Right hindlimb (tissue), 1 donor: ENCODE measurements at places on chromosomes 5 and 9.
A peak's percentile ranks its signal among the peaks of the same experiment; 100 is the strongest.

GRCh38 chr5:172733131-172733973 is 37.6 kb downstream of the DUSP1 start:
- peak; percentile 92 for DNase-seq

- DNase-seq = no peak
Observed at GRCh38 chr5:96809921-96810320, 2.2 kb upstream of the ERAP1 start.

GRCh38 chr9:5953743-5954707 is 61.4 kb downstream of the RANBP6 start:
- no peak for DNase-seq

DNA sequence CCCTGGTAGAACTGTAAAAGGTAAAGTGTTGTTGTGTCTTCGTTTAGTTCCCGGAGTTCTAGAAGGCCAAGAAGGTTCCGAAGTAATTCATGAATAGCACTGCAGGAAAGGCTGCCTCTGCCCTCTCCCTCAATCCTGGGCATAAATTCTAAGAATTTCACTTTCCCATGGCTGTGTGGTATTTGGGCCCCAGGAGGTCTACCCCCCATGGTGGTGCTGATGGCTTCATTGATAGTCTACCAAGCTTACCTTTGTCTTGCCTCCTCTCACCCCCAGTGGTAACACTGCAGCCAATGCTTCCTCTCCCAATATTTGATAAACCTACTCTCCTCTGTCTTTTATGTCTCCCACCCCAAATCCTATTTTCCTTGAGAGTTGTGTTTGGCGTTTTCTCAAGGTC is 39.5 kb downstream of the ADAMTS16 start:
- DNase-seq = no peak

DNA sequence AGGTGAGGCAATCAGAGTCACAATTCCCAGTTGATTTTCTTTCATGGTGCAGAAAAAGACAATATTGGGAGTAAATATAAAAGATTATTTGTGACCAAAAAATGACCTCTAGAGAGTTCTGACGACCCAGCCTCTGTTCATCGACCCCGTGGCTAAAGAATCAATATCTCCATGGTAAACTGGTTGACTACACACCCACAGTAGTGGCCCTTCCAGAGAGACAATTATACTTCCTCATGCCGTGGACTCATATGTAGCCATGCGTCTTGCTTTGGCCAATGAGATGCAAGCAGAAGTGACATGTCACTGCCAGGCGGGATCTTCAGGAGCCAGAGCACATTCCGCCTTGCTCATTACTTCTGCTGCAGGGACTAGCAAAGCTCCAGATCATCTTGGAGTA is 163.3 kb upstream of the RAD23B start:
- DNase-seq = no peak

DNA sequence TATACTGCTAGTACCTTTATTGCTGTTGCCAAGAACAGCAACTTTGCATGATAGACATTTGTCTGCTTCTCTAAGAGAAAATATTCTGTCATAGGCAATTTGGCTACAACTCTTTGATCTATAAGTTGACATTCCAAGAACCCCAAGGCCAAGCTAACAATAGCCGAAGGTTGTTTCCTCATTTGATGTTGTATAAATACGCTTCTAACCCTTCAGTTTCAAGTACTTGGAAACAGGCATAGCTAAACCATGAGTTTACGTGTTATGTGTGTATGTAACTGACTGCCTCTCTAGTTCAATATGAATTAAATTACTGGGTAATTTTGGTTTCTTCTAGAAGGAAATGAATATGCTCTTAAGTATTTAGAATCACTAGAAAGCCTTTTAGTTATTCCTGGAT is 1034.0 kb downstream of the TLE4 start:
- no peak for DNase-seq

GRCh38 chr9:135877791-135878527 is 29.4 kb downstream of the CAMSAP1 start:
- no peak for DNase-seq

- no peak for DNase-seq
Observed at GRCh38 chr9:119349351-119349825, 19.8 kb downstream of the BRINP1 start.

- DNase-seq = peak; percentile 68
Observed at GRCh38 chr5:181217111-181217802, 5.8 kb upstream of the TRIM41 start.

- no peak for DNase-seq
Observed at GRCh38 chr9:29100762-29101161, 1527.5 kb upstream of the C9orf72 start.

DNA sequence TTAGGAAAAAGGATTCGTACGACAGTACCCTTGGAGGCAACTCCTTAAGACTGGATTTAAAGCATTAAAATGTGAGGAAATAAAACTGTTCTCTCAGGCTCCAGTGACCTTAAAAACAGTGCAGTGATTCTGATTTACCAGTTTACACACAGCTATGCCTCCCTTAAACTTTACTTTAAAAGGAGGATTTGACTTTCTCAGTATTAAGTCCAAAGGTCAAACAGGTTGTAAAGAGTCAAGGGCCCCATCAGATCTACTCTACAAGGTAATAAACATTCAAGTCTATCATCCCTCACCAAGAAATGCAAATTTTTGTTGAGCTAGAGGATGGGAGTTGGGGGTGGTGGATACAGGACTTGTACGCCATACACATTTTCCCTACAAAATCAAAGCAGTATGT is 75.2 kb downstream of the ELAVL2 start:
- no peak for DNase-seq

DNA sequence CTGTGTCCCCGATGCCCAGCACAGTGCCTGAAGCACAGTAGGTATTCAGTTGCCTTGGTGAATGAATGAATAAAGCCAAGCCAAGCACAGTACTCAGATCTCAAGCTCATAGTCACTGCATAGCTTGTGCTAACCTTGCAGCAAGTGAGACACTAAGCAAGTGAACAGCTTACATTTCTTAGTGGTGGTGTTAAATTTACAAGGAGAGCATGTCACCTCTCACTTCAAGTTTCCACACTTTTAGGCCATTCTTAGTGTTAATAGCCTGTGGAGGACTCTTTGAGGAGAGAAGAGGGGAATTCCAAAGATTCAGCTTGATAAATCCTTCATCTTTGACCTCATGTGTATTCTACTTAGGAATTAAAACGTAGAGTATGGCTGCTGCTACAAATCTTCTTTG is 104.7 kb downstream of the C9orf152 start:
- DNase-seq = no peak

DNA sequence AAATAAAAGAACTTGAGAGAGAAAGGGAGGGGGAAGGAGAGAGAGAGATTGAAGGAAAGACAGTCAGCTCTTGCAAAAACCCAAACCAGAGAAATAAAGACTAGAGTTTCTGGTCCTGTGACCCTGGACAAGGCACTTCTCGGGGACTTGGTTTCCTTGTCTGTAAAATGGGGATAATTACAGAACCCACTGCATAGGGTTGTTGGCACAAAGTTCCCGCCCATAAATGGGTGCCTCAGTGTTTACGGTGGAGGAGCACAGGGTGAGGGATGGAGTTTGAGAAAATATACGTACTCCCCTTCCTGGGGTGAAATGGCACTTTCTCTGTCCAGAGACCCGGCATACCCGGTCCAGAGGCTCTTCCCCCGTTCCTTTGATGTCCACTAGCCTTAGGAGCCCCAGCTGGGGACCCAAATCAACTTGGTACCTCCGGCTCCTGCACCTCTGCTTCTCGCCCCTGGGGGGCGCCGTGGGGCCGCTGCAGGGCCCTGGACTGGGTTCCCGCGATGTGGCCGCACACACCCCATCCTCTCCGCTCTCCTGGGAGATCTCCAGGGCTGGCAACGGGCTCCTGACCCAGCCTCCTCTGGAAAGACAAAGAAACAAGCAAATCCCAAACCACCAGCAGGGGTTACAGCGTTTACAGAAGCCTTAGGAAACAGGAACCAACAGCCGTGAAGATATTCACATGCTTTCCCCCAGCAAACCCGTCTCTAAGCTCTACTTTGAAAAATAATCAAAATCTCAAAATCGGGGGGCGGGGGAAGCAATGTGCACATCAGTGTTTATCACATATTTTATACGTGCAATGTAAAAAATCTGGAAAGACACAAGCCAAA is 26.3 kb downstream of the PTGES start:
- peak; percentile 88 for DNase-seq

- no peak for DNase-seq
Observed at GRCh38 chr5:11009576-11009975, 248.5 kb upstream of the DAP start.

- no peak for DNase-seq
Observed at GRCh38 chr9:125372441-125373226, 111.0 kb downstream of the GAPVD1 start.

DNA sequence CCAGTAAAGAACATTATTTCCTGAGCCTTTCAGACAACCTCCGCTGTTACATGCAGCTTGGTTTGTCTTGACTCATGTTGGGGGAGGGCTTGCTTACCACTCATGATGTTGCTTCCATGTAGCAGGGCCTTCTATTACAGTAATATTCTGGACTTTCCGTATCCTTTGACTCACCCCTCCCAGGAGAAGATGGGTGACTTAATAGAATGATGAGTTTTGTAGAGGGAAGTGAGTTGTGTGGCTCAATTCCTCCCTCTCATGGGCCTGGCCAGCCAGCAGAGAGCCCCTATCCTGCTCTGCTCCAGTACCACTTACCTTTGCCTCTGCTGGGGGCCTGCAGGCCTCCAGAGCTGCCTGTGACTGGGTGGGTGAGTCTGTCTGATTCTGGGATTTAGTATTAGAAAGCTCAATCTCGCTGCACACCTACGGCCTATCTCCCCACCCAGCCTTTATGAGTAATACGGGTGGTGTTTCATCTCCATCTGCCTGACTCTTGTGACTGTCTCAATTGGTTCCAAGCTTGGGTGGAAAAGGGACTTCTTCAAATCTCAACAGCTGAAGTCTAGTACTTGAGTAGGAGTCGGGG is 52.6 kb upstream of the KLF9 start:
- DNase-seq = no peak

GRCh38 chr5:96896276-96896675 is 20.0 kb downstream of the ERAP2 start:
- DNase-seq = no peak

DNA sequence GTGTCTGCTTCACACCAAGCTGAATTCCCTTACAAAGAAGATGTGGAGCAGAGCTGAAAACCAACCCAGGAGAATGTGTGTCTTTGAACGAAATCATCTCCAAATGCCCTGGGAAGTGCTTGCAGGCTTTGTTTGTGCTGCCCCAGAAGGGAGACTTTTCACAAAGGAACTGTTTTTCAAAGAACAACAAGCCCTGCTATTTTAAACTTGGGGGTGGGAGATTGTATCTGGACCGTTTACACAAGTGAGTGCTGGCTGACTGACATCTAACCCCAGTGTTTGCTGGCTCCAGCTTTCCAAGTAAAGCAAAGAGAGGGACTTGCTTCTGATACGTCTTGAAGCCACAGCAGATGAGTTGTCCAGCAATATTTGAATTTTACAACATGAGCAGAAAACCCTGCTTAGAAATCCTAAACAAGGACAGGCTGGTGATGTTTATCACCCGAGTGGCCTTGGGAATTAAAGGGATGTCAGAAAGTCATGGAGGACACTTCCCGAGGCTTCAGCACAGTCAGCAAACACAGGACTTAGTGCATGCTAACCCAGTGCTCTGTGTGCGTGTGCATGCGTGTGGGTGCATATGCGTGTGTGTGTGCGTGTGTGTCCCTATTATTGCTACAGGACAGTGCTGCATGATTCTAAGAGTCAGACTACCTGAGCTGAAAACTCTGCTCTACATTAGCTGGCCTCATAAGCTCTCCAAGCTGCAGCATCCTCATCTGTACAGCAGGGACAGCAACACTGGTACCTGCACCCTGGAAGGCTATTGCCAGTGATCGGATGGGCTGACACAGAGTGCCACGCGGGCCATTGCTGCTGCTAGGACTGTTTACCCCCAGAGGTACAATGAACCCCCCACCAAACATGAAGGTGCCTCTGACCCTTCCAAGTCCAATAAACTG is 1.4 kb downstream of the ADAMTS12 start:
- DNase-seq = peak; percentile 38

DNA sequence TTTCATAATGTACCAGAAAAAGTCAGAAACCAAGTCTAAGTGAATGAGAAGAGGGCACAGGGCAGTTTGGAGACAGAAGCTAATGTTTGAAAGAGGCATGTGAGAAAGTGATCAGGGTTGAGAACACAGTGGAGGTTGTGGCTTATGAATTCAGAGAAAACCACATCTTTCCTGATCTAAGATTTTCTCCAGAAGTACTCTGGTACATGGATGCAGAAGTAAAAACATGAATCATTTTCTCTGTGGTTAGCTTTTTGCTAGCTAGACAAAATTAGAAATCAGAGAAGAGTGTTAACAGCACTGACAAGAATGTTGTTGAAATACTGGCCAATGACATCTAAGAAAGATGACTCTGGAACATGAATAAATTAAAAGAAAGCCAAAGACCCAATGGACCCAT is 541.1 kb downstream of the DNAH5 start:
- no peak for DNase-seq

DNA sequence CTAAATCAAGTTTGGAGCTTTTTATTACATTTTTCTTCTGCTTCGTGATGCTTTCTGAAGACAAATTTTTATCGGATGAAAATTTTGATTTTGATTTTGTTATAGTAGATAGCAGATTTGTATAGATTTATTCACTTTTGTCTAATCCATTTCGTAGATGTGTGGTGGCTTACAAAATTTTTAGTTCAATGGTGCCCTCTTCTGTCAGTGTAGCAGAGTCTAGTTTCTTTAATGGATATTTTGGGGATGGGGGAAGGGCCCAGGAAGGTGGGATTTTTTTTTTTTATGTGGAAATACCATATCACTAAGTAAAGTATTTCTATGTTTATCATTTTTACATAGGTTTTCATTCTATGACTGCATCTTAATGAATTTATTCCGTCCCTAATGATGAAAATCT is 259.9 kb upstream of the TARS1 start:
- no peak for DNase-seq

GRCh38 chr9:36898431-36899020 is 135.5 kb downstream of the PAX5 start:
- no peak for DNase-seq
